ENCODE measurements at places on chromosomes 1 and 21.

- DNase-seq: no peak
These were observed 307.4 kb upstream of the ADGRL2 start for GRCh38 chr1:81493102-81493869.

DNA sequence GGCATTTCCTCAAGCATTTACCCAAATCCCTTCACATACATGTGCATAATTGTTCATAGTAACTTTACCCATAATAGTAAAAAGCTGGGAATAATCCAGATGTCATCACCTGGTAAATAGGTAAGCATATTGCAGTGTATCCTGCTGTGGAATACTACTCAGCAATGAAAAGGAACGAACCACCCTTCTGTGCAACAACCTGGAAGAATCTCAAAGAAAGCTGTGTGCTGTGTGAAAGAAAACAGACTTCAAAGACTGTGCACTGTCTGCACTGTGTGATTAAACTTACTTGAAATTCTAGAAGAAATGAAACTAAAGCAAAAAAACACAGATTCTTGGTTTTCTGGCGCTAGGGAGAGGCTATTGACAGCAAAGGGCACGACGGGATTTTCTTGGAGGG, 13.5 kb downstream of the TFF2 start:
- DNase-seq: no peak

DNA sequence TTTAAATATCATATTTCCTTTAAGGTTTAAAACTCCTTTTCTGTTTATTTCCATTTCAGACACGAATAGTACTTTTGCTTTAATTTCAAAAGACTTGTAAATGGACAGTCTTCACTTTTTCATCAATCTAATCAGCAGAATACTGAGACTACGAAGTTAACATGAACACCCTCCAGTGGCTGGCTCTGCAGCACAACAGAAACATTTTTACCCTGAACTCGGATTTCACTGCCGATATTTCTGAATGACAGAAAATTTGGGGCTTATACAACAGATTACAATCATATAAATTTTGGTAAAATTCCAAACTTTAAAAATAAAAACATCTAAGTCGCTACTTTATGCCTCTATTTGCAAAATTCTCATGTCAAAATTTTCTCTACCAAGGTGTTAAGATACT, 86.2 kb downstream of the AKT3 start:
- DNase-seq: no peak

GRCh38 chr1:5990913-5991312, 1.3 kb downstream of the NPHP4 start:
- no peak for DNase-seq

- DNase-seq: no peak
These were observed 114.5 kb upstream of the LYPLAL1 start for GRCh38 chr1:219058891-219059820.

DNA sequence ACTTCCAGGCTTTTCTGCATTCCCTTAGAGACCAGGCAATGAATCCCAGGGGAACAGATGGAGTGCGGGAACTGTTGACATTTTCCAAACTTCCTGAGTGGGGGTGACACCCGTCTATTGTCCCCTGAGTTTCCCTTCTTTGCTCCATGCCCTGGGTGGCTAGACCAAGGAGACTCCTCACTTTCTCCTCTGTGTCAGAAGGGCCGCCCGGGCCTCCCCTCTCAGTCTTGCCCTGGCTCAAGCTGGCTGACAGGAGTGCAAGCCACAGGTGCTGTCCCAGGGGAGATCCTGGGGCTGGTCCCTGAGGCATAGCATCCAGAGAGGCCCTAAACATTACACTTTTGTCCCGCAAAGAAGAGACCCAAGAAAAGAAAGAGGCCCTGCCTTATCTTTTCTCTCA, 62.8 kb downstream of the DDX20 start:
- DNase-seq: no peak

GRCh38 chr1:169348383-169349036, 19.1 kb downstream of the NME7 start:
- peak; percentile 84 for DNase-seq

GRCh38 chr1:185419718-185420117, 102.7 kb upstream of the IVNS1ABP start:
- DNase-seq: no peak

GRCh38 chr1:1128454-1129139, 12.7 kb upstream of the C1orf159 start:
- no peak for DNase-seq

DNA sequence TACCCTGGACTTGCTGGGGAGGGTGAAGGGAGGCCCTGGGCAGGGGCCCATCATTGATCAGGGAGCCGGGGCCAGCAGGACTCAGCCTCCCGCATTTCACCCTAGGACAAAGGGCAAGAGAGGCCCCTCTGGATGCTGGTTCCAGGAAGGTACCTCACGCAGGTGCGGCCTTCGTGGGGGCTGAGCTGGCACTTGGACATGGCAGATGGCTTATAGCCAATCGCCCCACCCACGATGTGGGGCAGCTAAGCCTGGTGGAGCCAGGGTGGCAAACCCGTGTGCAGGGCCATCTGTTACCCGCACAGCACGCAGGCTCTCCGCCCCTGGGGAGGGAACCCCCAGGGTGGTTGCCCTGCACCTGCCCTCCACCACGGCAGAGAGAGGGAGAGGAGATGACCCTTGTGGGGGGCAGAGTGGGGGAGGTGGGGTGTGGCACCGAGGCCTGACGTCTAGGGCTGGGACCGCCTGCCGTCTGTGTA, 2.5 kb downstream of the TFF3 start:
- DNase-seq: no peak

DNA sequence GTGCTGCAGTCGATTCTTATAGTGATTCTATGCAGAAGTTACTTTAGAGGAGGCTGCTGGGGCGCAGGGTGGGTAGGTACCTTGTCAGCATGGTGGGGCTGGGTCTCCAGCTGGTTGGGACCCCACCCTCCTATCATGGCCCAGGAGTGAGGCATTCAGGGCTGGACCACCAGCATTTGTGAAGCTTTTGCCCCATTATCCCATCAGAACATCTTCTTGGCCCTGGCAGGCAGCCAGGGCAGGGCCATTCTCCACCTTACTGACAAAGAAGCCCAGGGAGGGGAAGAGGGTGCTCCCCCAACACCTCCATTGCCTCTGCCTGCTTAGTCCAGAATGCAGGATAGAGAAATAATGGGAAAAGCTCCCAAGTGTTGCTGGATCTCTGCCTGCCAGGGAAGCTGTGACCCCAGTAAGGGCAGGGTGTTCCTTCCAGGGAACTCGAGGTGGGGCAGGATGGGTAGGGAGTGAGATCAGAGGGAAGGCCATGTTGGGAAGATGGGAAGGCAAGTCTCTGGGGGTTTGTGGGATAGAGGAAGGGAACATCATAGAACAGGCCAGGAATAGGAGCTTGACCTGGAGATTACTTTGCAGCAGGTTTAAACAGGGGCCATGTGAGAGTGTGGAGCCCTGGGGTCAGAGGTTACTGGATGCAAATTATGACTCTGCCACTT, 16.2 kb upstream of the SLC2A1 start:
- peak; percentile 74 for DNase-seq

DNA sequence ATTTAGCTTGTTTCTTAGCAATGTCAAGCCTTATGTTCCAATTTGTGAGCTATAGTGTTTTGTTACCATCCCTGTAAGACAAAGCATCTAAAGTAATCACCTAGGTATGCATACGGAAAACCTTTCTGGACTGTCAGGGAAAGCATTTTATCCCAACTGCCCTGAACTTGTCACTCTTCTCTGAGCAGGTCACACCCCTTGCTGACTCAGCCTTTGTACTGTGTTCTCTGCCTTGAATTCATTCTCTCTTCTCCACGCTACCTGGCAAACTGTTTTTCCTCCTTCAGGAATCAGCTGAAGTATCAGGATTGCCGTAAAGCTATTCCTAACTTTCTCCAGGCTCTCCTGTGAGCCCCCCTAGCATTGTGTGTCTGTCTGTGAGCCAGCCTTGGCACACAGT, 54.2 kb downstream of the PBX1 start:
- no peak for DNase-seq

DNA sequence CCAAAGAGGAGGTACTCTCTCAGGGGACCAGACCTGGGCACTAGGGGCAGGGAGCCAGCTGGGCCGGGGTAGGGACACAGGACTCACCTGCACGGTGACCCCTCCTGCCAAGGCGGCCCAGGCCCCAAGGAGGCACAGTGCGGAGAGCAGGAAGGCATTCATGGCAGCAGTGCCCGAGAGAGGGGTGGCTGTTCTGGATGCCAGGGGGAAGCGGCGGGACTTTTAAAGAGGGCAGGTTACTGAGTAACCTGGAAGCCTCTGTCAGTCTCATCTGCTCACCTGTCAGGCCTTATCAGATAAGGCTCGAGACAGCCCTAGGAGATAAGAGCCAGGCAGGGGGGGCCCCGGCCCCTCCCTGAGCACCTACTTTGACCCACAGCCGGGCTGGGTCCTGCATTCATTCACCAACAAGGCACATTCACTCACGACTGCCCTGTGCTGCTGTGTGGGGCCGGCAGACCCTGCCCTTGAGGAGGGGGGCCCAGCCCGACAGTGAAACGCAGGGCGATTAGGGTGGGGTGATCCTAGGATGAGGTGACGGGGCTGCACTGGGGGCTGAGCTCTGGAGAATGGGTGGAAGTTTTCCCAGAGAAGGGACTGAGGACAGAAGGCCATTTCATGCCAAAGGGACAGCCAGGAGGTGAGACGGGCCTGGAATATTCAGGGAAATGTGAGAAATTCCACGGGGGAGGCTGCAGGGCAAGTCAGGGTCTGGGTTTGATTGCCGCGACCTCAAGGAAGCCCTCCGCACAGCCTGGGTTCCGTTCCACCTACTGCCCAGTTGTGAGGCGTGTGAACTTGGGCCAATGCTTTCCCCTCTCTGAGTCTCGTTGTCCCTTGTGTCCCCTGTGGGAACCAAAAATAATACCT, at the start of gene GUCA2A:
GUCA2A (minus strand) TSS at position 195 of the 870 bp plus-strand sequence; CDS start at position 162, 33 bp downstream.
- no peak for DNase-seq

DNA sequence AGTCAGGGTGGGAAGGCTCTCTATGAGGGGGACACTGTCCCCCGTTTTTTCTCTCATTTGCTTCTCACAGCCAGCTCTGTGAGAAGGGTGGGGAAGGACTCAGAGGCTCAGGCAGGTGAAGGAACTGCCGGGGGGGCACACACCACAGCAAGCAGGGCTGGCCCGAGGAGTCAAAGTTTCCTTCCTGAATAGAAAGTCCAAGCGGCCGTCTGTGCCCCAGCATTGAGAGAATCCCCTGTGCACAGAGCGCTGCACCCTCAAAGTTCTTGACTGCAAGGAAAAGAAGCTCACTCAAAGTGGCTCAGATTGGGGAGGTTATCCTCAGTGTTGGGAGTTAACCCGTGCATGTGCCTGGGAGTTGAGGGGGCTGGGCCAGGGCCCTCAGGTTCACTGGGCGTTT, 145.2 kb upstream of the AJAP1 start:
- DNase-seq: no peak

DNA sequence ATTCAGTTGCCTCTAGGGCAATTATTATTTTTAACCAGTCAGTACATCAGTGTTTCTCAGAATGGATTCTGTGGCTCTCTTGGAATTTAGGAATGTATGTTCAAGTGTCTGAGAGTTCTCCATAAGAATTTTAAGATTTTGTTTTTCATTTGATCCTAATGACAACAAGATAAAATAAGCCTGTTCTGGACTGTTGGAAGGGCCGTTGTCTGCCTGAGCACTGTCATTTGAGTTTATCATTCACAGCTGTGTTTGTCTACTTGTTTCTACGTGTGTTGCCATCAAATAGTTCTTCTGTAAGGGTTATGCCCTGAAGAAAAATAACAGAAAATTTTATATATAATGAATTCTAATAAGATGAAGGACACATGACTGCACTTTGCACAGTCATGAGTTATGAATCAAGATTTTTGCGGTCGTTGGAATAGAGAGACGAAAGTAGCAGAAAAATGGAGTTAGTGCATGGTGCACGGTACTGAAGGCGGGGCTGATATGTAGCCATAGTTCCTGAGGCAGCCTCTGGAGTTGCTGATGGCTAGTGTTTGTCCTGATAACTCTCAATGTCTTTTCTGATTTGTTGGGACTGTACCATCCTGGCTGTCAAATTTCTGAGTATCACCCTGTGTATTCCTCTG, 92.5 kb downstream of the NOS1AP start:
- DNase-seq: no peak

DNA sequence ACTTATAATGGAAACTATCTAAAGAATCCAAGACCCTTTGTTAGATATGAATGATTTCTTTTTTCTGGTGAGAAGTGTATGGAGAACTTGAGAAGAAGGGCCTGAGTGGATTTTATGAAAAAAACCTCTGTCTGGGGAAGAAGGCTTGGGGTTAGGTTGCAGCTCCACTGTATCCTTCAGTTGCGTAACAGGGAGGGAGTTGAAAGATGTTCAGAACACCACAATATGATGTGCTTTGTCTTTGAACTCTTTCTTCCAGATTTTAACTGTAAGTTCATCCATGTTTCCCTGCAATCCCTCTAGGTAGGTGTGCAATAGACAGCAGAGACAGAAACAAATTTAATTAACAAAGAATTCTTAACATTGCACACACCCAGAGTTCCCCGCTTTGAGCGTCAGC, 125.8 kb upstream of the NFIA start:
- no peak for DNase-seq

DNA sequence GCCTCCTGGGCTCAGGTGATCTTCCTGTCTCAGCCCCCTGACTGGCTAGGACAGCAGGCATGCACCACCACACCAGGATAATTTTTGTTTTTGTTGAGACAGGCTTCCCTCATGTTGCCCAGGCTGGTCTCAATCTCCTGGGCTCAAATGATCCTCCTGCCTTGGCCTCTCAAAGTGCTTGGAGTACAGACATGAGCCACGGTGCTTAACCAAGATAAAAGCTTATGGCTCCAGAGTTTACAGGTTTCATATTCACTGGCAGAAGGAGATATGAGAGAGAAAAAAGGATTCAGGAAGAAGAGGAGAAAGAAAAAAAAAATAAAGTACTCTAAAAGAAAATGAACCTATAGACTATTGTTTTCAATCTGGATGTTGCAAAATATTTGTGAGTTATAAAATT, 748.8 kb upstream of the NCAM2 start:
- DNase-seq: no peak

GRCh38 chr1:246418565-246419312, 88.3 kb downstream of the SMYD3 start:
- DNase-seq: no peak

DNA sequence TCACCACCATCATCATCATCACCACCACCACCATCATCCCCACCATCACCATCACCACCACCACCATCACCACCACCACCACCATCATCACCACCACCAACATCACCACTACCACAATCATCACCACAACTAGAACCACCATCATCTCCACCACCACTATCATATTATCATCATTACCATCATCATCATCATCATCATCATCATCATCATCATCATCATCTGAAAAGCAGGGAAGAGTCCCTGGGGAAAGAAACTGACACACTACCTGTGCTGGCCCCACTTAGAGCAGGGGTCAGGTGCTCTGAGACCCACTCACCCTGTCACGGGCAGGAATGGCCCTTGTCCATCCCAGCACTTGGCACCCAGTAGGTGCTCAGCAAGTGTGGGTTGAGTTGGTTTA, 104.9 kb upstream of the IFFO2 start:
- DNase-seq: no peak

Data from hematopoietic multipotent progenitor cell treated with erythropoietin and hydrocortisone succinate and interleukin-3 and kit ligand, for 8 days (in vitro differentiated cells).